Activated CD4-positive, alpha-beta T cell treated with anti-CD3 and anti-CD28 coated beads, Interleukin-2, amount 10 ng/mL, durations not matched to agents 7 days and 5 days (primary cell): ENCODE measurements at places on chromosomes 7 and 10.

- DNase-seq, result no peak
Observed at GRCh38 chr10:26391701-26392695, 46.1 kb upstream of the APBB1IP start.

GRCh38 chr7:2031451-2031845, 201.3 kb downstream of the MAD1L1 start:
- DNase-seq, result no peak

GRCh38 chr10:1339396-1339795, 283.2 kb downstream of the WDR37 start:
- DNase-seq, result no peak

- no peak for DNase-seq
Observed at GRCh38 chr10:119466655-119467054, 75.9 kb downstream of the RGS10 start.

DNA sequence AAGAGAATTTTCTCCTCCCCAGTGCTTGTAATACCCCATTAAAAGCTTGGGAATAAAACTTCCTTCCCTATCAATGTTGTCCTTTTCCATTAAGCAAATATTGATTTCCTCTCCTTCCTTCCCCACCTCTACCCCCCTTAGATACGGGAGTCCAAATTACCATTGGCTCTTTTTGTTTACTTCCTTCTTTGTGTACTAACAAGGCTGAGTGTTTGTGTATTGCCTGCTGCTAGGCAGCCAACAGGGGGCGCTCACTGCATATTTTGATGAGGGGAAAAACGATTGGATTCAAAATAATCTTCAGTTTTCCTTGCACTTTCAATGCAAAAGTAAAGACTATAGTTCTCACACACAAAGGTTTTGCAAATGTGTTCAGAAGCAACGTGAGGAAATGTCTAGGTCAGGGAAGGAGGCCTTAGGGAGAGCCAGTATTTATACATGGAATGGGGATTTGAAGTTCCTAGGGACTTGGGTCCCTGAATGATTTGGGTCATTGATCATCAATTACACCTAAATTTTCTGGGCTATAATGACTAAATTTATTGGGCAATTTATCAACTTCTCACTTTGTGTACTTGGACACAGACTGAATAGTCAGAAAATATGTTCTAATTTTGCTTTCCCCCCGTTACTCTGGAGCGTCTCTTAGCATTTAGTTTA, 23.6 kb upstream of the VPS41 start:
- DNase-seq, result peak; percentile 58

GRCh38 chr7:74266191-74266963, 12.2 kb upstream of the RFC2 start:
- no peak for DNase-seq

DNA sequence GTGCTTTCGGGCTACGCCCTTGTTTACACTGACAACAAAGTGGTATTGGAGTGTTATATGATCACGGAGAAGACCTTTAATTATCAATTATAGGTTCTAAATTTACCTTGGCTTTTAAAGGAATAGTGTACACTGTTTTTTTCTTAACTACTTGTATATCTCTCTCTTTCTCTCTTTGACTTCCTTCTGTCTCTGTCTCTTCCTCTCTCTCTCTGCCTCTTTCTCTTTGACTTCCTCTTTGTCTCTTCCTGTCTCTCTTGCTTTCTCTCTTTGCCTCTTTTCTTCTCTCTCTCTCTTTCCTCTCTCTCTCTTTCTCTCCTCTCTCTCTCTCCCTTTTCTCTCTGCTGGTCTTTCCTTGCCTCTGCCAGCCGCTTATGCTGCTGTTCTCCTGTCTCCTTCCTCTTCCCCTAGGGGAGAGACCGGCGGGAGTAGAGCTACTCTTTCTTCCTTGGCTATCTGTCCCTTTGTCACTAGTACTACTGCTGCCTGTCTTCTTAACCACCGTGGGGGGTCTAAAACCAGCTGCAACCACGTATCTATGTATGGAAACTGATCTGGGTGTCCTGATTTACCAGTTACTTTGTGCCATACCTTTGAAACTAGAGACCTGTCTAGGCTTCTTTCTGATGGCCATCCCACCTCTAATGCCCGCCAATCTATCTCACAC, 36.9 kb upstream of the GSDME start:
- DNase-seq, result no peak

- DNase-seq, result no peak
Observed at GRCh38 chr10:66176772-66177171, 749.1 kb upstream of the LRRTM3 start.
